ENCODE measurements at places on chromosomes 6 and 20.
A peak's percentile ranks its signal among the peaks of the same experiment; 100 is the strongest.

DNA sequence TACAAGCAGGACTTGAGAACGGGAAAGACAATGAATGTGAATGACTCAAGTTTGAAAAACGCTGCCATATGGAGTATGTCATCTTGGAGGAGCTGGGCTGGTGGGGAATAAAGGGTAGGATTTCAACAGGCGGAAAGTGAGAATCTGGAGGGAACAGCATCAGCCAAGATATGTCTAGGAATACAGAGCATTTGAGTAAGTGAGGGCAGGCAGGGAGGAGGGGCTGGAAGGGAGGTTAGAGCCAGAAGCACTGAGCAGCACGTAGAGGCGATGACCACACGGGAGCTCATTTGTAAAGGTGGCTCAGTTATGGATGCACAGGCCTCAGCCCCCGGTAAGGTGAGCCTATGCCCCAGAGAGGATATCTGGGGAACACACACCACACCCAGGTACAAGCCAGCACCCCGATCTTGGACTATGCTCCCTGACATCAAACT, 115.1 kb downstream of the ZMYND8 start:
- DNase-seq, result no peak

DNA sequence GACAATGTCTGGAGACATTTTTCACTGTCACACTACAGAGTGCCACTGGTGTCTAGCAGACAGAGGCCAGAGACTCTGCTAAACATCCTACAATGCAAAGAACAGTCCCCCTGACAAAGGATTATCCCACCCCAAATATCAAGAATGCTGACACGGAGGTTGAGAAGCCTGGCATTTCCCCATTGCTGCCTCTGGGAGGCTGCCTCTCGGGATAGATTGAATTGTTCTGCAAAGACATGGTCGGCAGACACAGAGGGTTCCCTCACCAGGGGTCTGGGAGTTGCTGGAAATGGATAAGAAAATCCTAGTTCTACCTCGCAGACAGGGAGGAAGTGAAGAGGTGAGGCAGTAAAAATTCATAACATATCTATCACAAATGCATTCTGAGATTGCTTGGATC, 166.4 kb upstream of the AGPAT4 start:
- DNase-seq, result no peak

- DNase-seq, result peak; percentile 19
These were observed 675 bp downstream of the DSTN start for GRCh38 chr20:17570347-17571152.

DNA sequence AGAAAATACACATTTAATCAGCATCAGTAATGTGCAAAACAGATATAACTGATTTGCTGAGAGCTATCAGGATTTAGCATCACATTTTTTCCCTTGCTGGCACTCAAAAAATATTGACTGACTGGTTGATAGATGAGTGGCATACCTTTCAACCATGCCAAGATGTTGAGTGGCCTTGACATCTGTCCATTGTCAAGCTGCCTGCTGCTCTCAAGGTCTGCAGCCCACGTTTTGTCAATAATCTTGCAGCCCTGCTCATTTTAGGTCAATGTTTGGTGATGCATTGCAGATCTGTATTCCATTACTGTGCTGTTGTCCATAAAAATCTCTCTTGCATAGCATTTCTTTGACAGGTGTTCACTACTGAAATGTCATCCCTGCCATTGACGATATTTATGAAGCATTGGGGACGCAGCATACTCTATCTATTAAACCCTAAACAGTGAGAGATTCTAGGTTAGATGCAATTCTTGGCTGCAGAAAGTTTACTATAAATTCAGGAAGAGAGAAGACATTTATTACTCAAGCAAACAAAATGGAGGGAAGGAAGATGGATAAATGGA, 111.6 kb downstream of the BFSP1 start:
- DNase-seq, result no peak

GRCh38 chr6:7604003-7604402, 14.0 kb downstream of the SNRNP48 start:
- no peak for DNase-seq

- no peak for DNase-seq
These were observed 74.1 kb upstream of the MAP7 start for GRCh38 chr6:136624347-136624746.

All from CD4-positive, alpha-beta T cell treated with Interleukin-1 beta for 1 hour (primary cell).